ENCODE measurements at places on chromosomes 12 and 14.

GRCh38 chr12:14442221-14442881 is 76.9 kb downstream of the ATF7IP start:
- no peak for DNase-seq

DNA sequence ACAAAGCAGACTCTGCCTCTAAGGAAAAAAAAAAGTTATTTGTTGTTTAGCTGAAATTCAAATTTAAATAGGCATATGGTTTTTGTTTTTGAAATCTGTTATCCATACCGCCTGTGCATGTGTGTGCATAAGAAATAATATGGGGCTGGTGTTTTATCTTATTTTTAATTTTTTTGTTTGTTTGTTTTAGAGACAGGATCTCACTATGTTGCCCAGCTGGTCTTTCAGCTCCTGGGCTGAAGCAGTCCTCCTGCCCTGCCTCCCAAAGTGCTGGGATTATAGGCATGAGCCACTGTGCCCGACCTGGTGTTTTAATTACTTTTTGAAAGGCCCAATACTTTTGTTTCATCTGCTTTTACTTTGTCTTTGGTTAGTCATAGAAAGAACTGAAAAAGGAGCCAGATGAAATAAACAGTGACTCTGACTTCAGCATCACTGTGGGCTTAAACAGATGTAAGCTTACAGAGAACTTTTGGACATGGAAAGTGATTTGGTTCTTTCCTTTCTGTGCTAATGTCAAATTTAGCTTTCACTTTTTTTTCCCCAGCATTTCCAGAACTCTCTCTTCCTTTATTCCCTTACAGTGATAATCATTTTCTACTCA is 37.2 kb downstream of the SUPT16H start:
- no peak for DNase-seq

DNA sequence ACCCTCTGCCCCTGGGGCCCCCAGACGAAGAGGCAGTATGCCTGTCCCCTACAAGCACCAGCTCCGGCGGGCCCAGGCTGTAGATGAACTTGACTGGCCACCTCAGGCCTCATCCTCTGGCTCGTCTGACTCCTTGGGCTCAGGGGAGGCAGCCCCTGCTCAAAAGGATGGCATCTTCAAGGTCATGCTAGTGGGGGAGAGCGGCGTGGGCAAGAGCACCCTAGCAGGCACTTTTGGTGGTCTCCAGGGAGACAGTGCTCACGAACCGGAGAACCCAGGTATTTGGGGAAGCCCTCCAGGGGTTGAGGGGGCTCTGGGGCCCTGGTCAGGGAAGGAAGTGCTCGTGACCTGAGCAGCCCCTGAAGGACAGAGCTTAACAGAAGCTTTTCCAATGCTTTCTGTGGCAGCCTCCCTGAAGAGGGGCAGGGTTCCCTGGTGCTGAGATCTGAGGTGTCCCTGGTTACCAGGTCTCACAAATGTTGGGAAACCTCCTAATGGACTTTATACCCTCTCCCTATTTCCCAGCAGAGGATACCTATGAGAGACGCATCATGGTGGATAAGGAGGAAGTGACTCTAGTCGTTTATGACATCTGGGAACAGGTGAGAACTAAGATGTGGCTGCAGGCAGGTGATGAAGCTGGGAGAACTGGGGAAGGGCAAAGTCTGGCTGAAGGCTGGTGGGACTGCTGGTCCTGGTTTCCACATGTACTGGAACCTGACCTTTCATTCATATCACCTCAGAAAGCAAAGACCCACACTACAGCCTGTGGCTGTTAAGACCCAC is 1.9 kb downstream of the REM2 start:
- DNase-seq = no peak

- no peak for DNase-seq
Observed at GRCh38 chr12:18158774-18159557, 69.0 kb upstream of the RERGL start.

DNA sequence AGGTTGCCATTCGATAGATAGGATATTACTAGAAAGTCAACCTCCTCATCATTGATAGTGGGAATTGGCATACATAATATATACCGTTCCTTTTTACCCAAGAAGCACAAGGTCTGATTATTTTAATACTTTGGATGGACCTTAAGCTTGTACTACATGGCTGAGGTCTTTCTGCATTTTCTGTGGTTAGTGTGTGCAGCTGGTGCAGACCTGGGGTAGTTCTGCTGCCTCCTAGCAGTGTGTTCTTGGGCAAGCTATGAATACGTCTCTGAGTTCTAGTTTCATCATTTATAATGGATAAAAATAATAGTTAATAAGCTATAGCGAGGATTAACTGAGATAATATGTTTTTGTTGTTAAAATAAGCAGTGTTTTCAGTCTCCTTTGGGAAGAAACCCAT is 2.2 kb downstream of the ZDHHC17 start:
- no peak for DNase-seq
